ENCODE measurements at places on chromosomes 6 and 20.

- DNase-seq, result no peak
These were observed 35.6 kb downstream of the MAP7 start for GRCh38 chr6:136514591-136514990.

DNA sequence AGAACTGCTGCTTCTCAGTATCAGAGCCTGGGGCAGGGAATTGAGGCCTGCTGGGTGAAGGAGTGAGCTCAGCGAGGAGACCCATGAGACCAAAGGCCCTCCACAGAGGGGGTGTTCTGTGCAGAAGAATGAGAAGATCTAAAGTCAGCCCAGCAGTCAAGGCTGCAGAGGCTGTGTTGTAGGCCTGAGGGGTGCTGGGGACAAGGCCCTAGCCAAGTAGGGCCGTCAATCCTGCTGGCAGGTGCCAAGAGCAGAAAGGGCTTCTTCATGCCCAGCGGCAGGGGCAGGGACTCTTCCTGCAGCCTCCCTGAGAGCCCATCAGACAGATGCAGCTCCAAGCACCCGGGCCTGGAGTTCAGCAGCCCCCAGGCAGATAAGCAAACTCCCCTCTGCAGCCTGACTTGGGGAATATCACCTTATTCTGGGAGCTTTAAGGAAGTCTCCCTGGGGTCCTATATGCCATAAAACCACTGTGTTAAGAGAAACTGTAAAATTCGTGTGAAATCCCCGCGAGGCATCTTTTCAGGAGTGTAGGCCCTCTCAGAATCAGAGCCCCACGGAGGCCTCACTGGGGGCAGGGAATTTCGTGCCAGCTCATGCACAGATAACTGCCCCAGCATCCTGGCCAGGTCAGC lies 9.0 kb downstream of the CCDC167 start:
- DNase-seq, result peak; percentile 18

GRCh38 chr20:15842872-15843271 lies 730.4 kb downstream of the KIF16B start:
- no peak for DNase-seq

DNA sequence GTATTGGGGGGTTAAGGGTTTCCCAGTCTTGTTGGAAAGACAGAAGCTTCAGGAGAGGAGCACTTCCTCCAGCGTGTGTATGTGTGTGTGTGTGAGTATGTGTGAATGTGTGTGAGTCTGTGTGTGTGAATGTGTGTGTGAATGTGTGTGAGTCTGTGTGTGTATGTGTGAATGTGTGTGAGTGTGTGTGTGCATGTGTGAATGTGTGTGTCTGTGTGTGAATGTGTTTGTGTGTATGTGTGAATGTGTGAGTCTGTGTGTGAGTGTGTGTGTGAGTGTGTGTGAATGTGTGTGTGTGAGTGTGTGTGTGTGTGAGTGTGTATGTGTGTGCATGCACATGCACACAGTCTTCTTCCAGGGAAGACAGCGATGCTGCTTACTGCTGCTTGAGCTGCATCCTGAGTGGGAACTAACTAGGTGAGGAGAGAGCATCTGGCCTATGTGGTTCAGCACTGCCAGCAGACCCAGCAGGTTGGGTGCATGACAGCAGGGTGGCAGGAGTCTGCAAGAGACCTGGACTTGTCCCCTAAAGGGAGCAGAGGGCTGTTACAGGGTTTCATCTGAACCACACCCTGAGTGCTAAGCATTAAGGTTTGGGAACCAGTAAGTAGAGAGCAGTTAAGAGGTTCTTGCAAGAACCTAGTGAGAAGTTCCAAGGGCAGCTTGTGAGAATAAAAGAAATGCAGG lies 22.7 kb upstream of the CCND3 start:
- no peak for DNase-seq

DNA sequence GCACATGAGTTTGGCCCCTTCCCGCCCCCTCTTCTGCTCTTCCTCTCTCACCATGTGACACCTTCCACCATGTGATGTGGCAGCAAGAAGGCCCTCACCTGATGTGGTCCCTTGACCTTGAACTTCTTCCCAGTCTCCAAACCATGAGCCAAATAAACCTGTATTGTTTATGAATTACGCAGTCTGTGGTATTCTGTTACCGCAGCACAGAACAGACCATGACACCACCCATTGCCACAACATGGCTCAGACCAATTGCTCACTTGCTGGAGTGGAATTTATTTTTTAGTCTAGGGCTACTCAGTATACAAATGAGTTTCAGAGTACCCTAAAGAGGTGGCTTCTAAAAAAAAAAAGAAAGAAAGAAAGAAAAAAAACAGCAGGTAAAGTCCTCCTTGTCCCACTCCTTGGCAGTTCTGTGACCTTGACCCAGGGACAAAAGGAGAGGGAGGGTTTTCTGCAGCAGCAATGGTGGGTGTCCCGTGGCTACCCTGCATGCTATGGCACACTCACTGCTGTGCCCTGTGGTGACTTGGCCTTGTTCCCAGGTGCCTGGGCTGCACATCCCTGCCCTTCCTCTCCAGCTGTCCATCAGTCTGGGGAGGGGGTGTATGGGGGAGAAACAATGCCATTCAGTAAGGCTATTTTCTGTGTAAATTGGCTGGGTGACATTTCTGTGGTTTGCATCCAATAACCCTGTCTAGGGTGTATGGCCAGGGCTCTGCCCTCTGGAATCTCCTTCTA lies 5.4 kb upstream of the VSX1 start:
- no peak for DNase-seq

GRCh38 chr20:44271915-44272663 lies 25.0 kb downstream of the GDAP1L1 start:
- peak; percentile 77 for DNase-seq
